ENCODE measurements at places on chromosomes 1 and 21.

DNA sequence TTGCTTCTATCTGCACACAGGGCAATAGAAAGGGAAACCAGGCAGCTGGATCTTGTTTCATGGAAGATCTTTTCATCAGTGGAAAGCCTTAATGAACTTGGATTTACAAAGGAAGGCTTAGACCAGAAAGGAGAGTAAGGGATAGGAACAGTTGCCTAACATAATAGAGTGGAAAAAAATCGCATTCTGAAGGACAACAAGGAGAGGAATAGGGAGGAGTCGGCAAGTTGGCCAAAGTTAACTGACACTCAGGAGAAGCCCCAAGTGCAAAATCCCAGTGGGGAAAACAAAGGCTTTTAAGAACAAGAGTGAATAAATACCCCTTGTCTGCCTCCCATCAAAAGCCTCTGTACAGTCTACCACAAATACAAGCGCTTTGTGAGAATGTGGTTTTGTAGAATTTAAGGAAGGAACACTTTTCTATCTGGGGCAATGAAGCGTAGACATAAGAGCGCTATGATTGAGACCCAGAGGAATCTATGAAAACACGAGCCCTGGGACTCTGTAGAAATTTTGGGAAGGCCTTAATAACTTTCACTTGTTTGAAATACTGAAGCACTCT, 74.1 kb downstream of the ZNF648 start:
- DNase-seq, result no peak

DNA sequence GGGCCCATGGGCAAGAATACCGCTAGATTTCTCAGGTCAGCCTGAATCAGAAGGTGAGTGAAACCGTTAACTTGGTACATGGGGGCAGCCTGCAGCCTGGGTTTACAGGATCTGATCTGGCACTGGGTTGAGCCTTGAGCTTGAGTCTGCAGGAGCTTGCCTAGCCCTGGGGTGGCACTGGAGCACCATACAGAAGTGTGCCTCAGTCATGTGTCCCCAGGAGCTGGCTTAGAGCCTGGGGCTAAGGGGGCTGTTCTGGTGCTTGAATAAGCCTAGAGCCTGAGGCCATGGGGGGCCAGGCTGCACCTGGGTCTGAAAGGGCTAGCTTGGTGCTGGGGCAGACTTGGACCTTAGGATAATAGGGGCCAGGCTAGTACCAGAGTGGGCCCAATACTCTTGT, 457.2 kb upstream of the PBX1 start:
- no peak for DNase-seq

- no peak for DNase-seq
Observed at GRCh38 chr1:85133565-85134159, 67.2 kb downstream of the SYDE2 start.

DNA sequence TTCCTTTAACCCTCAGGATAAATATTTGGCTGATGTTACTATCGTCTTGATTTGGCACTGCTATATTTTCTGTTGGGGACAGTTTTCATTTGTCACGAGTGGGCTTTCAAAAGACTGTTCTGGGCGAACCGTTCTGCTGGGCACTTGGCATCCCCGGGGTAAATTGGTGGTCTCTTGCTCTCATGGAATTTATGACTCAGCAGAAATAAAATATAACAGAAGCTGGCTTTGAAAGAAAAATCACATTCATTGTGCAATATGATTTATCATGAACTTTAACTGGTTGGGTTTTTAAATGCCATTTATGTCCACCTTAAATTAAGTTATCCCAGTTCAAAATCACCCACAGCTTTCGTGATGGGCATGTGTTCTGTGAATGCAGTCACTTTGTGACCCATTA, 147.3 kb downstream of the KAZN start:
- DNase-seq, result no peak

DNA sequence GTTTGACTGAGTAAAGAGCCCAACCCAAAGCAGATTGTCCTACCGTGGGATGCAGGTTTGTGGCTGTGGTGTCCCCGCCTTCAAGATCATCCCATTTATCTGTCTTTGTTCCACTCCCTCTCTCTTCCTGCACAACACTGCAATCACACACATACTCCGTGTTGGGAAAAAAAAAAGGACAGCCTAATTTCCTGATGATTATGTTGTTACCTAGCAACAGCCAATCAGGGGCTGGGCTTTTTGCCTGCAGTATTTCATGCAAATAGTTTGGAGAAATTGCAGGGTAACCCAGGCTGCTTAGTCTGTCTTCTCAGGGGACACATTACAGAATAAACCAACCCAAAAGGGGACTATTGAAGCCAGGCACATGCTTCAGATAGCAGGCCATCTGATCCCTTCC, 38.3 kb downstream of the PHC2 start:
- no peak for DNase-seq

- DNase-seq, result no peak
Observed at GRCh38 chr1:55164906-55165305, 50.3 kb downstream of the USP24 start.

DNA sequence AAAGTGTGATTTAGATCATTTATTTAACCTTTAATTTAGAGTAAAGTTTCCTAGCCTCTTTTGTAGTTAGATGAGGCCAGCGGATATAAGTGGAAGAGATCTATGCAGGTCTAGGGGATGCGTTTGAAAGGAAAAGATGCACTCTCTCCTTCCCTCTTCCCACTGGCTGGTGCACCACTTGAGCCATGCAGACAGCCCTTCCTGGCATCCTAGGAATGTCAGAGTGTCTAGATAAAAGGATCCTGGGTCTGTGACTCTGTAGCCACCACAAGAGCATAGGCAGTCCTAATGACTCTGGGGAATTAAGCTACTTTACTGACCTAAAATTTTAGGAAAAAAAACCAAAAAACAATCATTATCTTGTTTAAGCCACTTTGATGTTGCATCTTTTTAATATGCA, 16.0 kb upstream of the STUM start:
- no peak for DNase-seq

GRCh38 chr1:17826165-17826488, 71.0 kb downstream of the ACTL8 start:
- no peak for DNase-seq

GRCh38 chr1:234583755-234584419, 26.1 kb downstream of the IRF2BP2 start:
- no peak for DNase-seq

- no peak for DNase-seq
Observed at GRCh38 chr1:204419064-204419403, 7.4 kb upstream of the PPP1R15B start.

DNA sequence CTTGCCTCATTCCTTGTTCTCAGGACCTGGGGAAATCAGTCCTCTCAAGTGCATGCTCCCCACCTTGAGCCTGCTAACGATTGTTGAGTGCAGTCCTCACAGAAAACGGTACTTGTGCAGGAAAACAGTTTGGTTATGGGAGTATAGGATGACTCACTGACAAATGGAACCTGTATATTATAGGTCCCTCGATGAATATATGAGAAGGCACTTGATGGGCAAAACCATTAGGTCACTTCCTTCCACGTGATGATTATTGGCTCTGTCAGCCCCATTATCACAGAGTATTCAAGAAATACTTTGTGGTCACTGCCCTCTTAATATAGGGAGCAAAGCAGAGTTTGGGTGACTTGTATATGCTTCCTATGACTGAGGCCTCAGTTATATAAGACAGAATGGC, 6.2 kb downstream of the CCDC17 start:
- DNase-seq, result no peak

DNA sequence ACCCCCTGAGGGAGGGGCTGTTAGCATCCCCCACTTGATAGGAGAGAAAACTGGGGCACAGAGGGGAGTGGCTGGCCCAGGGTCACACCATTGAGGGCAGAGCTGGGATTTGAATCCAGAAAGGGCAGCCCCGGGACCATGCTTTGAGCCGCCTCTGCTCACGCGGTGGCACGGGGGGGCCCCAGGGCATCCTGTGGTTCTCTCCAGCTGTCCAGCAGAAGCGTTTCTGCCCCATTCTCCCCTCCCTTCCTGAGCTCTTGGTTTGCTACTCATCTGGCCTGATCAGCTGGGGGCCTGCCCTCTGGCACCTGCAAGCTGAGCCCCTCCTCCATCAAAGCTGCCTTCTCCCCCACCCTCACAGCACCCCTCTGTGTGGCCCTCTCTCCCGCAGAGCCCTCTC, 37.5 kb downstream of the FBXO2 start:
- no peak for DNase-seq

DNA sequence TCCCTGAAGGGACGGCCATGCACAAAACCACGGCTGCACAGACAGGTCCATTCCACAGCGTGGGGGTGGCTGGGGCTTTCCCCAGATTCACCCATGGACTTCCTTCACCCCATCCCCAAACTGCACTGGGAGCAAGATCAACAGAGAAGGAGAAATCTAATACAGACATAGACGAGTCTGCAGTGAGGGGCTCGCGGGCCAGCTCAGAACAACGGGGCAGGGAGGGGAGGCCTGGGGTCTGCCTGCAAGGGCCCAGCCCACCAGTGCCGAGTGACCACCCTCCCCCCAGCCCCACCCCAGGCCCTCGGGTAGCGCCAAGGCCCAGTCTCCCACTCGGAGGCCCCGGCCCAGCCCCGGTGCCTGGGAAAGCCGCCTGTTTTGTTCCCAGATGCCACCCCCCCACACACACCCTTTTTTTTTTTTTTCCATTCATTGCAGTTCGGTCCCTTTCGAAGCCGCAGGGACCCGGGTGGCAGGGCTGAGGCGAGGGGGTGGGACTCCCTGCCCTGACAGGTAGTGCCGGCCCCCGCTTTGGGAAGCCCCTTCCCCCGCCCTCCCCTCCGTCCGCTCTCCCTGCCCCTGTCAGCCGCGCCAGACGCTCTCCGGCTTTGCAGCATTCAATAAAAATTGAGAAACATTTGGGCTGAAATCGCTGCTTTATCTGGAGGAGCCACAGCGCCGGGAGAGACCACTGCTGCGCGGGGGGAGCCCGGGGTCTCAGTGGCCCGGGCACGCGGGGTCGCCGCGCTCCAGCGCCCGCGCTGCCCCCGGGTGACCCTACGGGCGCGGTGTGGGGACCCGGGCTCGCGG, 543 bp upstream of the EPHB2 start:
- DNase-seq, result peak; percentile 16

- DNase-seq, result no peak
Observed at GRCh38 chr1:230345139-230345885, 80.8 kb downstream of the PGBD5 start.

GRCh38 chr1:7119156-7119555, 333.9 kb downstream of the CAMTA1 start:
- no peak for DNase-seq

DNA sequence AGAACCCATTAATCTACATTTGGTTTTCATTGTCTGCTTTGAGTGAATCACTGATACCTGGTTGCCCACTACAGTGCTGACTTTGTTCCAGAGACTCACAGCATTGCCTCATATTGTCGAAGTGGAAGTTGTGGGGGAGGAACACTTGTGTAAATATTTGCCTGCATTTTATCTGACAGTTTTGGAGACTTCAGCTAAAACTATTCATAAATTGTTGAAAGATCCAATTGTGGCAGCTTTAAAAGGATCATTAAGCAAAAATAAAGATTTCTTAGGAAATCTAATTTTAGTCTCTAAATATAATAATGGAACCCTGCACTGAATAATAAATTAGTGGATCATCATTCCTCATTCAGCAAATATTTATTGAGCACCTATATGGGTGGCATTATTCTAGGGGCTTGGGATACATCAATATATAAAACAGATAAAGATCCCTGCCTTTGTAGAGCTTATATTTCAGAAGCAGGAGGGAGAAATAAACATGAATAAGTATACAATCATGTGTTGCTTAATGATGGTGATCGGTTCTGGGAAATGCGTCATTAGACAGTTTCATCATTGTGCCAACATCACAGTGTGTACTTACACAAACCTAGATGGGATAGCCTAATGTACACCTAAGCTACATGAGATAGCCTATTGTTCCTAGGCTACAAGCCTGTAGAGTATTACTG, 73.5 kb downstream of the OSBPL9 start:
- peak; percentile 43 for DNase-seq

GRCh38 chr1:2405588-2406295, 6.6 kb downstream of the PEX10 start:
- DNase-seq, result no peak

GRCh38 chr21:26072666-26073615, 97.6 kb downstream of the APP start:
- peak; percentile 56 for DNase-seq

All from AG09309 (cell line).